Astrocyte (in vitro differentiated cells and primary cell): ENCODE measurements at places on chromosomes 2 and 18. TPM values are rescaled to one million over a fixed set of nuclear protein-coding genes. Genes with fewer than 3 reads are reported as not detected.
A peak's percentile ranks its signal among the peaks of the same experiment; 100 is the strongest.

INHBB gene
- 7.1 and 19.8 TPM in 2 replicates for total RNA-seq

RNPEPL1 gene
- total RNA-seq, result 22.7 and 25.2 TPM in 2 replicates

MPHOSPH10 gene
- 40.1 and 41.1 TPM in 2 replicates for total RNA-seq

PRADC1 gene
- total RNA-seq, result 13.1 and 16.7 TPM in 2 replicates

OST4 gene
- 395 and 419 TPM in 2 replicates for total RNA-seq

ALK gene
- total RNA-seq, result 0.16 and 0.46 TPM in 2 replicates

SLC9A4 gene
- 0.07 and 0.09 TPM in 2 replicates for total RNA-seq

CLEC4F gene
- not detected in 2 replicates for total RNA-seq

TTC32 gene
- 3.9 and 4.2 TPM in 2 replicates for total RNA-seq

CRYBA2 gene
- total RNA-seq, result not detected in 2 replicates

SULT1C2 gene
- total RNA-seq, result 0.23 TPM in 1 of 2 replicates, not detected in the other

GLB1L gene
- total RNA-seq, result 2.7 and 4.6 TPM in 2 replicates

SLC11A1 gene
- total RNA-seq, result not detected in 2 replicates

WDR75 gene
- total RNA-seq, result 38.9 and 39.5 TPM in 2 replicates

HNMT gene
- total RNA-seq, result 15.3 and 17.3 TPM in 2 replicates

NYAP2 gene
- total RNA-seq, result 0.14 and 0.19 TPM in 2 replicates

ELOA2 gene
- not detected in 2 replicates for total RNA-seq

TTR gene
- not detected in 2 replicates for total RNA-seq

TCF23 gene
- not detected in 2 replicates for total RNA-seq

NEU4 gene
- 0.09 and 0.22 TPM in 2 replicates for total RNA-seq

DNA sequence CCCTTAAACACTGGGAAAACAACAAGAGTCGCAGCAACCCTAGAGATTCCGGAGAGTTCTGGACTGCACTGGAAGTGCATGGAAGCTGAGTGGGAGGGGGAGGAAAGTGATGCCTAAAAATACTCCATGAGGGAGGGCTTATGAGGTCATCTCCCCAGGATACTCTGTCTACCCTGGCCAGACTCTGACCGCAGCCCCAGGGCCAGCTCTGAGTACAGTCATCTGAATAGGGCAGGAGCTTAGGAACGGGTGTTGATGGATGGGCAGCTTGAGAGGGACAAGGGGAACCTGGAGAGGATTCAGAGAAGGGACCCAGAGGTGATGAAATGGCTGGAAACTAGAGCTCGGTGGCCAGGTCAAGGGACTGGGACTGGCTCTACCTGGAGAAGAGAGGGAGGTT lies 79.3 kb upstream of the IGFBP5 start:
- peak; percentile 98 for DNase-seq

- no peak for DNase-seq
Measured at GRCh38 chr2:53964257-53964952, 6.4 kb downstream of the PSME4 start.

GRCh38 chr2:8502316-8502715 lies 179.5 kb upstream of the ID2 start:
- DNase-seq, result no peak

- peak; percentile 40 for DNase-seq
Measured at GRCh38 chr2:25290811-25291495, 50.8 kb downstream of the DNMT3A start.

GRCh38 chr2:84474176-84474575 lies 15.1 kb upstream of the SUCLG1 start:
- DNase-seq, result no peak

DNA sequence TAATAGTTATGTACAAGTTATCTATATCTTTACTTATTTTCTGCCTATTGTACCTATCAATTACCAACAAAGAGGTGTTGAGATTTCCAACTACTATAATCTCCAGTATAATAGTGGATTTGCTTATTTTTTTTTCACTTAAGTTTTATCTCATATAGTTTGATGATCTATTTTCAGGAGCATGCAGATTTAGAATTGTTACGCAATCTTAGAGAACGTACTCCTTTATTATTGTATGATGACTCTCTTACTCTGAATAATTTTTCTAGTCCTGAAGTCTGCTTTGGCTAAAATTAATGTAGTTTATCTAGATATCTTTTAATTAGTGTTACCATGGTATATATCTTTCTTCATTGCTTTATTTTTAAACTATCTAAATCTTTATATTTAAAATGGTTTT lies 205.2 kb downstream of the SCG2 start:
- no peak for DNase-seq

GRCh38 chr2:95179451-95179850 lies 13.8 kb downstream of the ZNF2 start:
- DNase-seq, result no peak

DNA sequence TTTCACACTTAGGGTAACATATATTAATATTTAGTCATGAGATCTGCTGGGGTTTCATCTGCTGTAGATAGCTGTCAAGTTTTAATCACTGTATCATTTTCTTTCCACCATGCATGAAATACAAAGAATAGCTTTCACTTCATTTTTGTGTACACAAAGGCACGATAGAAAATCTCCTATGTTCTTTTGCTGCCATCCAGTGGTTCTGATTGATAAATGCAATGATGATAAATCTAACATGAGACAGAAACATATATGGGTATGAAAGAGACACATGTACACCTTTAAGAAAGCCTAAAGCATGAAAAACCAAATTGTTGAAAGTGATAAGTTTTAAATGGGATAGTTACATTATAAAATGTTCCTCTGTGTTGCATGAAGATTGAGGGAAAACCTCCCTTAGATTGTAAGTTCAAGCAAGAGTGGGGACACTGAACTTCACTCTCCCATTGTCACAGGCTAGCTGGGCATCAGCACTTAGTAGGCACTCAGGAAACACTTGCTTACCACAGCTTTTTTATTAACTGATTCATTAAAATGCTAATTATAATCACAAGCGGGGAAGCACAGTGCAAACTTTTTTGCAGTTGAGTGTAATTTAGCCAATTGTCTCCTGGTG lies 31.2 kb downstream of the C1D start:
- DNase-seq, result peak; percentile 35

DNA sequence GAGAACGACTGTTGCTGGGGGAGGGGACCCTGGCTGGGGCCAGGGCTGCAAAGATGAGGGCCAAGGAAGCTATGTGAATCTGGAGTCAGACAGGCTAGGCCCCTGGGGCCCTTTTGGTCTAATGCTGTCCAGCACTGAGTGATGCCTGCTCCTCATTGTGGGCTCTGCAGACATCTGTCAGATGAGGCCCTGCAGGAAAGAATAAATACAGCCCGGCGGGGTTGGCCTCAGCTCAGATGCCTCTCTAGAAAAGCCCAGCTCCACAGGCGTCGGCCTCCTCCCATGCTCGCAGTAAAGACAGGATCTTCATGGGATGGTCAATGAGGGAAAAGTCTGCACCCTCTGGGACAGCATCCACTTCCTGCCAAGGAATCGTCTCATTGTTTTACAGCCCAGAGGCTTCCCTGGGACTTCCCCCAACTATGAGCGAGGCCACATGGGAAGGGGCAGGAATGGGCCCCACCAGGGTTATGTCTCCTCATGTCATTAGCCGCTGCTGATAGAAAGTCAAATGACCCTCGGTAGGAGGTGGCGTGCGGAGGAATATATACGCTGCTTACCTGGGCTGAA lies 125.8 kb upstream of the GLI2 start:
- DNase-seq, result no peak

- peak; percentile 23 for DNase-seq
Measured at GRCh38 chr2:188524519-188525113, 232.9 kb downstream of the GULP1 start.

DNA sequence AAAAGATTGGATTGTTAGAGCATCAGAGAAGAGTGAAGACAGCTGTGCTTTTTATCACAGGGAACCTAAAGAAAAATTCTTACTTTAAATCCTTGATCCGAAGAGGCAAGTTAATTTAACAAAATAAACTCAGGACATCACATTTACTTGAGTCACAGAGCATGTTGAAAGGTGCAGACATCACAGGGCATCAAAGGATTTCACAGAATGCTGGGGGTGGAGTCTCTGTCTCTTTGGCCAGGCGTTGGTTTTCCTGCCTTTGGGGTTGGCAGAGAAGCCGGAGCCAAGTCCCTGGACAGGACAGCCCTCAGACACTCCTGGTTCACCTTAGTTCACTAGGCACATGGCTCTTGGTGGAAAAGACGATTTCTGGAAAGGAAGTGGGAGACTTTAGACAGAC lies 56.3 kb downstream of the SH3RF3 start:
- peak; percentile 76 for DNase-seq

GRCh38 chr2:74205596-74205995 lies 7.2 kb downstream of the MTHFD2 start:
- DNase-seq, result no peak

DNA sequence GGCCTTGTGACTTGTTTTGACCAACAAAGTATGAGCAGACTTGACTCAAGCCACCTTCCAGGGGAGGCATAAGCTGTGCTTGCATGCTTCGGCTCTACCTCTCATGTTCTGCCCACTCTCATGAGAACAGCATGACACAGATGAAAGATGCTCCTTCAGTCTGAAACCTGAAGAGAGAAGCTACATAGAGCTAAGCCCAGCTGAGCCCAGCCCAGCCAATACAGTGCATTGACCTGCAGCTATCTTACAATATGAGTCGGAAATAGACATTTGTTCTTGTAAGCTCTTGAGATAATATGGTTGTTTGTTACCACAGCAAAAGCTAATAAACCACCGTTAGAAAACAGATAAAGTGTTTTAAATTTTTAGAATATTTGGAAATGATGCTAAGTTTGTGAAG lies 426.7 kb upstream of the PKDCC start:
- no peak for DNase-seq

DNA sequence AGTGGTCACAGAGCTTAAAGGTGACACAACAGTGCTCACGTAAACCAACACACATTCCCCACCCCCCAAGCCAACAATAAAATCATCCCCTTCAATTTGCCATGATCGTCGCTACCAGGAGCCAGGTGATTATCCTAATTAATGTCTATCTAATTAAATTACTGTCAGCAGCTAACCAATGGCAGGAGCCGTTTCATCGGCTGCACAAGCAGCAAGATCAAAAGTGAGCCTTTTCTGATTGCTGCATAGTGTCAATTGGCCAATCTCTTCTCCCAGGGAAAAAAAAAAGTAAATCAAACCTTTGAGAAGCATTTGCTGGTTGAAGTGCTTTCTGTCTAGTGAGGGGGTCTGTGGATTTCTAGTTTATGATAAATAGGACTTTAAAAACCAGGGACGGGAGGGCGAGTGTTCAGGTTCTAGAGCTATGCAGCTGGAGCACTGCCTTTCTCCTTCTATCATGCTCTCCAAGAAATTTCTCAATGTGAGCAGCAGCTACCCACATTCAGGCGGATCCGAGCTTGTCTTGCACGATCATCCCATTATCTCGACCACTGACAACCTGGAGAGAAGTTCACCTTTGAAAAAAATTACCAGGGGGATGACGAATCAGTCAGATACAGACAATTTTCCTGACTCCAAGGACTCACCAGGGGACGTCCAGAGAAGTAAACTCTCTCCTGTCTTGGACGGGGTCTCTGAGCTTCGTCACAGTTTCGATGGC lies at the start of gene TBR1:
TSS of gene TBR1 (plus strand) at position 311 of the 721 bp plus-strand sequence. CDS start at position 425, 114 bp downstream.
- DNase-seq, result no peak

GRCh38 chr18:70448588-70448987 lies 159.7 kb downstream of the SOCS6 start:
- no peak for DNase-seq

DNA sequence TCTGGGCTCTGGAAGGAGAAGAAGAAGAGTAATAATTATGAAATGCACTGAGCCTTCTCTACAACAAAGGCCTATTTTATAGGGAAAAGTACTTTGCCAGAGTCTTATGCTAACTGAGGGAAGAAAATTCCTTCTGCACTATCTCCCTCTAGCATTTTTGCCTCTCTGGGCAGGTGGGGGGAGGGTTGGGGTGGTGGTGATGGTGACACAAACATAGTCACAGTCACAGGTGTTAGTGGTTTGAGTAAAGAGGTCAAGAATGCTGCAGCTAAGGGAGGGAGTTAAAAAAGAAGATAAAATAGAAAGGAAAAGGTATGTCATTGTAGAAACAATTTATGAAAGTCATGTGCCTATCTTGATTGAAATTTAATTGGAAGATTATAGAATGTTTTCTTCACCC lies 140.8 kb upstream of the COL3A1 start:
- DNase-seq, result no peak

- no peak for DNase-seq
Measured at GRCh38 chr2:38180754-38181153, 104.8 kb upstream of the CYP1B1 start.

DNA sequence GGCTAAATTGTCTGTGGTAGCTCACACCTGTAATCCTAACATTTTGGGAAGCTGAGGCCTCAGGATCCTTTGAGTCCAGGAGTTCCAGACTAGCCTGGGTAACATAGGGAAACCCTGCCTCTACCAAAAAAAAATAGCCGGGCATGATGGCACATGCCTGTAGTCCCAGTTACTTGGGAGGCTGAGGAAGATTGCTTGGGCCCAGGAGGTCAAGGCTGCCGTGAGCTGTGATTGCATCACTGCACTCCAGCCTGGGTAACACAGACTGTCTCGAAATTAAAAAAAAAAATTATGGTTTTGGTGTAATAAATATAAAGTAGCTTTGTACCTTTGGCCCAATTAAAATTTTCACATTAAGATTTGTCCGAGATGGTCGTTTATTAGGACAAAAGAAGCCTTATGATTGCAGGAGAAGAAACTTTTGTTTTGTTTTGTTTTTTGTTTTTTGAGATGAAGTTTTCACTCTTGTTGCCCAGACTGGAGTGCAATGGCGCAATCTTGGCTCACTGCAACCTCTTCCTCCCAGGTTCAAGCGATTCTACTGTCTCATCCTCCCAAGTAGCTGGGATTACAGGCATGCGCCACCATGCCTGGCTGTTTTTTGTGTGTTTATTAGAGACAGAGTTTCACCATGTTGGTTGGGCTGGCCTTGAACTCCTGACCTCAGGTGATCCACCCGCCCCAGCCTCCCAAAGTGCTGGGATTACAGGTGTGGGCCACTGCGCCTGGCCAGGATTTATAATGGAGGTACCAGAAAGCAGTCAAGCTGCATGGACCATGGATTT lies 4.1 kb downstream of the MTA3 start:
- DNase-seq, result no peak

- DNase-seq, result no peak
Measured at GRCh38 chr2:69116438-69116837, 103.5 kb downstream of the ANTXR1 start.

- no peak for DNase-seq
Measured at GRCh38 chr18:11861583-11862288, 10.5 kb downstream of the CHMP1B start.

DNA sequence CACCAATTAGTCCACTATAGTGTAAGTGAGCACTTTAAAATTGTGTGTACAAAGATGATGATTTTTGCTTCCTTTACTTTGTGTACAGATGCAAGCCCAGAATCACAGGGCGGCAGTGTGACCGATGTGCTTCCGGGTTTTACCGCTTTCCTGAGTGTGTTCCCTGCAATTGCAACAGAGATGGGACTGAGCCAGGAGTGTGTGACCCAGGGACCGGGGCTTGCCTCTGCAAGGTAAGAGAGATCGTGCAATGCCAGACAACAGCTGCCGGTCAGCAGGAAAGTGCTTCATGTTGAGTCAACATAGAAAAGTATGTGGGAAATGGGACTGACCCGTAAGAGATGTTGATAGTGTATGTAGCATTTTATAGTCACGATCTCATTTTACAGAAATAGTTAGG lies 156.8 kb upstream of the TTC39C start:
- DNase-seq, result peak; percentile 71

DNA sequence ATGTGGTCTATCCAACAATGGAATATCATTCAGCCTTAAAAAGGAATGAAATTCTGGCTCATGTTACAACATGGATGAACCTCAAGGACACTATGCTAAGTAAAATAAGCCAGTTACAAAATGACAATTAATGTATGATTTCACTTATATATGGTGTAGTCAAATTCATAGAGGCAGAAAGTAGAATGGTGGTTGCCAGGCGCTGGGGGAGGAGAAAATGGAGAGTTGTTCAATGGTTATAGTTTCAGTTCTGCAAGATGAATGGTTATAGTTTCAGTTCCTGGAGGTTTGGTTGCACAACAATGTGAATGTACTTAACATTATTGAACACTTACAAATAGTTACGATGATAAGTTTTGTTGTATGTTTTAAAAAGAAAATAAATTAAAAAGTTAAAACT lies 79.2 kb upstream of the IL1R2 start:
- no peak for DNase-seq
